Natural killer cell (primary cell): ENCODE measurements at places on chromosomes 7 and 10.

DNA sequence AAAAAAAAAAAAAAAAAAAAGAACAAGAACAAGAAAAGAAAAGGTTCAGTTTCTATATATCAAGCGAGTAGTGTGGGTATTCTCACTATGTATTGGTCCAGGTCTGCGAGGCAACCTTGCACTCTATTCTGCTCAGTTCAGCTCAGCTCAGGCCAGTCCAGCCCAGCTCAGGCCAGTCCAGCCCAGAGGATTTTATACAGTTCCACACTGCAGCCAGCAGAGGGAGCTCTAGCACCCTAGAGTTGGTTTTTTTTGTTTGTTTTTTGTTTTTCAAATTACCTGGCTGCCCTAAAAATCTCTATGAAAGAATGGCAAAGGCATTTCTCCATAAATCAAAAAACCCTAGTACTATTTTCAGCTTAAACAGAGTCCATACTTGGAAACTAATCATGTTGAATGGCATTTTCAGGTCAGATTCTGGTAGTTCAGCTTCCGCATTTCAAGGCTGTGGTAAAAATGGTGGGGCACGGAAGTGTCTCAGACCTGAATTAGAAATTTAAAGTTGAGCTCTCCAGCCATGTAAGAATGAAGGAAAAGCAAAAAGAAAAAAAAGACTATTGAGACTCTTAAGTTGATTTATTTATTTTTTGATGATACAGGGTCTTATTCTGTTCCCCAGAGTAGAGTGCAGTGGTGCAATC is 55.2 kb upstream of the GSDME start:
- peak; percentile 47 for DNase-seq
- H3K27ac ChIP-seq: no peak overlapping the region
- no peak overlapping the region for H3K4me3 ChIP-seq
- H3K4me1 ChIP-seq: no peaks in the 10 kb centered on the region
- no peaks in the 10 kb centered on the region for H3K27me3 ChIP-seq

DNA sequence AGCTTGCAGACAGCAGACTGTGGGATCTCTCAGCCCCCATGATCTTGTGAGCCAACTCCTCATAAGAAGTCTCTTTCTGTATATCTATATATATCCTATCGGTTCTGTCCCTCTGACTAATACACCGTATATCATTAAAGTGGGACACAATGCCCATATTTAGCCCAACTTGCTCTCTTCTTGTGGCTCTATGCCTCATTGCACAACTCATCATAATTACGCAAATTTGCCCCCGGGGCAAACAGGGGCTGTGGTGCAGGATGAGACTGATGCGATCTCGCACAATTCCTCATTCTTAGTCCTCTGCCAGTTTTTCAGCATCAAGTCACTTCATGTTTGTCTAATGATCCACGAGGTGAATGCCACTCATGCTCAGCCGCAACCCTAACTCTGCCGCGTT is 183.2 kb downstream of the PRPF18 start:
- no peaks in the 10 kb centered on the region for H3K36me3 ChIP-seq
- no peaks in the 10 kb centered on the region for H3K27me3 ChIP-seq
- DNase-seq: no peak
- no peak overlapping the region for H3K27ac ChIP-seq

GRCh38 chr10:5165738-5166137 is 19.2 kb downstream of the AKR1C8 start:
- DNase-seq: no peak
- H3K36me3 ChIP-seq: no peaks in the 10 kb centered on the region
- H3K27me3 ChIP-seq: no peaks in the 10 kb centered on the region
- H3K4me1 ChIP-seq: no peaks in the 10 kb centered on the region
- no peak overlapping the region for H3K4me3 ChIP-seq

GRCh38 chr7:30212701-30213111 is 71.7 kb upstream of the ZNRF2 start:
- peaks cover 4% of the 10 kb centered on the region for H3K4me1 ChIP-seq
- no peaks in the 10 kb centered on the region for H3K27me3 ChIP-seq
- no peak for DNase-seq
- no peak overlapping the region for H3K4me3 ChIP-seq
- no peak overlapping the region for H3K27ac ChIP-seq

GRCh38 chr10:94016727-94017714 is 23.3 kb downstream of the PLCE1 start:
- no peaks in the 10 kb centered on the region for H3K4me1 ChIP-seq
- H3K4me3 ChIP-seq: no peak overlapping the region
- H3K36me3 ChIP-seq: no peaks in the 10 kb centered on the region
- no peak overlapping the region for H3K27ac ChIP-seq
- H3K27me3 ChIP-seq: no peaks in the 10 kb centered on the region

GRCh38 chr7:73364006-73364728 is 36.2 kb downstream of the FKBP6 start:
- DNase-seq: no peak
- H3K36me3 ChIP-seq: no peaks in the 10 kb centered on the region
- H3K4me1 ChIP-seq: no peaks in the 10 kb centered on the region
- no peaks in the 10 kb centered on the region for H3K27me3 ChIP-seq
